ENCODE measurements at places on chromosomes 11 and 22.

DNA sequence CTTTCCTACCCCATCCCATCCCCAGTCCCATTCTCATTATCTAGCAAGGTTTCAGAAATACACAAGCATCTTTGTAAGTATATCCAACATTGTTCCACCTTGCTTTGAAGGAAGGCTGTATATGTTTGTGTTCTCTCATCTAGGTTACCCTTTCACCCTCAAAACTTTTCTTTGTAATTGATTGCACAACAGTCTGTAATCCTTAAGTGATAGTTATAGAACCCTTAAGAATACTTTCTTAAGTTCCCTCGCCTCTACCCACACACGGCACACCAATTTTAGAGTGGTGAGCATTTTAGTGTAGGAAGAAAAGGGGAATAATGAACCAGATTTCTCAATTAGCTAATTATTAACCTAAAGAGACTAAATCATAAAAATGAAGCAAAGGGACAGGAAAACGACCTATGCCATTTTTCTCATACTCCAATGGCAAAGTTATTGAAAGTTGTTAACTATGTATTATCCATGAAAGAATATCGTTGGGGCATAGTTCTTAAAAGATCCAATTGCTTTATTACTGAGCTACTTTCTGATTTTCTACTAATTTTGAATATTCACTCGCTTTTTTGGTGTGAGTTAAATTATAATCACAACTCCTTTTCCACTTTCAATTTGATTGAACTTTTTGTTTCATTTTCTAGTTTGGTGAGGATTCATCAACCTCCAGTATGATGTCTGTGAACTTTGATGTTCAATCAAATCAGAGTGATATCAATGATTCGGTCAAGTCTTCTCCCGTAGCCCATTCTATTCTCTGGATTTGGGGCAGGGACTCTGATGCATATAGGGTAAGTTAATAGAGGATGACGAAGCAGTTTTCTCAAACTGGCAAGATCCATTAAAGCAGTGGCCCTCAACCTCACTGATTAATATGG, 44.9 kb downstream of the TTC17 start:
- DNase-seq, result no peak

DNA sequence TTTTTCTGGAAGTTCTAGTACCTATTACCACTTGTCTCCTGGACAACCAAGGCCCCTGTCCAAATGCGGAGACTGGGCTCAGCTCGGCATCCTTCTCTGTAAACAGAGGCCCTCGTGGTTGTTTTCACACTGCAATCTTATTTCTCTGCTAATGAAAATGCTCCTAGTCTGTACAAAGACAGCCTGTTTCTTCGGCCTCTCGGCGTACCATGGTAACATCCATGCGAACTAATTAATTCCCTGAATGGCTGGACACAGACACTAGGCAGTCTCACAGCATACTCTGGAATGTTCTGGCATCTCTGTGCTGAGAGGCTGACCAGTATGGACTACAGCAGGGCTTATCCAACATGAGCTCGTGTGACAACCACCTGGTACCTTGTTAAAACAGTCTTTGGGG, 5.7 kb downstream of the POLR3H start:
- no peak for DNase-seq

GRCh38 chr11:131913267-131913666, 542.9 kb downstream of the NTM start:
- DNase-seq, result no peak

DNA sequence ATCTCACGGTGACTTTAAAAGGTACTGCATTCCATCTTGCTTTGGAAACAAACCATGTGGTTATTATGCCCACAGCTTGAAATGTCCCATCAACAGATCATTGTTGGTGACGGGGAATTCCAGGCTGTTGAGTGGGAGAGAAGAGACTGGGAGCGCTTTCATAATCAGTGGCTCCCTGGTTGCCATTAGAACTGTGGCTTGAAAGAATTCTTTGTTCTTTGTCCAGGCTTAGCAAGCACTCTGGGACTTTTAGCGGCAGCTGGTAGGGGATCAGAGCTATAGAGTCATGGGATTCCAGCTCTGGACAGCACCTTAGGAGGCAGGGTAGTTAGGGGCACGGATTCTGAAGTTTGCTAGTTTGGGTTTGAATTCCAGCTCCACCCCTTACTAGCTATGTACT, 22.0 kb downstream of the MMP20 start:
- no peak for DNase-seq

DNA sequence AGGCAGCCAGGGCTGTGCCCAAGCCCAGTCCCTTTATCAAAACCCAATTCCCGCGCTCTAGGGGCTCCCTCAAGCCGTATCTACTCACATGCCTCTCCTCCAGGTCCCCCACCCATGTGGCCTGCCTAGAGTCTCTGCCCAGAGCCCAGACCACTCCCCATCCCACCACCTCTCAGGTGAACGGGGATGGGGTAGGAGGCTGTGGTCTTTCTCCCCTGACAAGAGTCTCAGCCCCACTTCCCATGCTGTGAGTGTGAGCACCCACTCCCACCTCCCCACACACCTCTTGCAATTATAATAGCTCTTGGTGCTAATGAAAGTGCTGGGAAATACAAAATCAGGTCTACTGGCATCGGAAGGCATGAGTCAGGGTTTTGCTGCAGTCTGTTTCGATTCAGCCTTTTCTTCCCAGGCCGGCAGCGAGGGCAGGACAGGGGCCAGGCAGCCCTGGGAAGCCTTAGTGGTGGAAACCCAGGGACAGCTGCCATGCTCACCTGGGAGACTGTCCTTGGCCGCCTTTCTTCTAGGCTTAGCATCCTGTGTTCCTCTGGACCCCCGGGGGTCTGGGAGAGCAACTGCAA, 16.7 kb upstream of the TMPRSS4 start:
- no peak for DNase-seq

DNA sequence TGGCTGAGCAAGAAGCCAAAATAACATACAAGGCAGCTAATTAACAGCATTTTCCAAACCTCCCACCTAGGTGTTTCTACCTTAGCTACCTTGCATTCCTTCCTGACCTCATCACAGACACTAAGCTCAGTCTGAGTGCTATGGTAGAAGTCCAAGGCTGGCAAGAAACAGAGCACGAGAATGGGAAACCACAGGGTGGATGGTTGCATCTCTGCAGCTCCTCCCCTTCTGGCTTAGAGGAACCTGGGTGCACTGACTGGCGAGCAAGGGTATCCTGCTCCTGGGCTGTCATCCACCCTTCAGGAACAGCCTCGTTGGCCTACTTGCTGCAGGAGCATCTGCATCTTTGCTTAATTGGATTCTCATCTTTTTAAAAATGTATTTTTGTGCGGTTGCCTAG, 73.1 kb upstream of the KIRREL3 start:
- DNase-seq, result no peak

- no peak for DNase-seq
These were observed 3.9 kb downstream of the TMEM134 start for GRCh38 chr11:67465189-67465510.
